ENCODE measurements at places on chromosomes 11 and 22.

GRCh38 chr11:59187035-59187434, 15.1 kb downstream of the DTX4 start:
- no peak for DNase-seq

GRCh38 chr11:72001834-72002591, 3.3 kb downstream of the IL18BP start:
- no peak for DNase-seq

GRCh38 chr11:109123816-109124787, 297.9 kb upstream of the C11orf87 start:
- DNase-seq: peak; percentile 40

DNA sequence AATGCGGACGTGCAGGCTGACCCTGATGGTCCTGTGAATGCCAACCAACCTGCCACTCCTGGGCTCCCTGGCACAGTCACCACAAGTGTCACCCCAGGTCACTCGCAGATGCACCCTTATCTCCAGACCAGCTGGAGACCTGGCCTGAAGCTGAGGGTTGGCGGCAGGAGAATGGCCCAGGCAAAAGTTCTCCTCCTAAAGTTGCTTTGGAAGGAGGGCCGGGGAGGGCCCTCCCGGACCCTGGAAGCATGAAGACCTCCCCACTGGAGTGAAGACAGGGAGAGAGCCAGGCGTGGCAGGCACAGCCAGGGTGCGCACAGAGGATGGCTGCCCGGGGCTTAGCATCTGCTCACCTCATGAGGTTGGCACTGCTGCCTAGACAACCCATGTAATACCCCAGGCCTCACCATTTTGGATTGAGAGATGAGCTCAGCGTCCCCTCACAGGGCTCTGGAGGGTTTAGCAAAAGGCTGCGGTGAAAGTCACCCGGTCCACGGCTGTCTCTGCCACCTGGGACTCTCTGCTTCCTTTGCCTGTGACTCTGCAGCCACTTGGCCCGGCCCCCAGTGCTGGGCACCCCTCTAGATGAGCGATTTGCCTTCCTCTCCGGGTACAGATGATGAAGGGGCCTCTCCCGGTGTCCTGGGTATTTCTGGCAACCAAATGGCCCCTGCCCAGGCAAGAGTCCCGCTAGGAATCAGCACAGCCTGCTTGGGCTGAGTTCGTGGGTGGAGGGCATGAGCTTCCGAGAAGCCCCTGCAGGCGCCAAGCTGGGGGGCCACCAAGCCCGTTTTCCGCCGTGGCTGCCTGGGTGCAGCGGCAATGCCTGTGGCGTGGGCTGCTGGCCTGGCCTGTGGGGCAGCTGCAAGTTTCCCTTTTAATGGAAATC, 48.3 kb upstream of the SEPTIN5 start:
- DNase-seq: no peak

- DNase-seq: no peak
These were observed 22.9 kb upstream of the FGF3 start for GRCh38 chr11:69841859-69842698.

GRCh38 chr11:79409330-79409729, 31.5 kb downstream of the TENM4 start:
- no peak for DNase-seq

DNA sequence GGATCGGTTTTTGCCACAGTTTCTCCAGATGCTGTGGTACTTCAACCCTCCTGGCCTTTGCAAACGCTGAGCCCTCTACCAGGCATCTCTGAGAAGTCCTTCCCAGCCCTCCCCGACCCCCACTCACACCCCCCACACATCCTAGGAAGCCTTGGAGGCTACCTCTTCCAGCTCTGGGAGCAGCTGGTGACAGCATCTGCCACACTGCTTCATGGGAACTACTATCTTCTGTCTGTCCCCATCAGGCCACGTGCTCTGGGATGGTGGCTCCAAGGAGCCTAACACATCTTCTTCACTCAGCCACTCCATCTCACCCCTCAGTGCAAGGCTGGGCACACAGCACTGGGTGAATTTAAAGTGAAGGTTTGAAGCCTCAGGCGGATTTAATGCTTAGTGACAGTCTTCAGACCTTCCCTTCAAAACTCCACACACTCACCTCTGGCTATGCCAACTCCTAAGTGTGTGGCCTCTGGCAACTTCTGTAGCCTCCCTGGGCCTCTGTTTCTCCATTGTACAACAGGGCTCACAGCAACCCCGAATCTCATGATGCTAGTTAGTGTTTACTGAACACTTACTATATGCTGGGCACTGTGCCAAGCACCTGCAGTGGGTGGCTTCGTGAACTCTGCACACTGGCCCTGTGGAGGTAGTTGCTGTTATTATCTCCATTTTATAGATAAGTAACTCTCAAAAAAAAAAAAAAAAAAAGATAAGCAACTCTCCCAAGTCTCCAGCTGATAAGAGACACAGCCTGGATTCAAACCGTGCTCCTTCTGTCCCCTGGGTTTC, 7.3 kb upstream of the TP53I11 start:
- DNase-seq: no peak

DNA sequence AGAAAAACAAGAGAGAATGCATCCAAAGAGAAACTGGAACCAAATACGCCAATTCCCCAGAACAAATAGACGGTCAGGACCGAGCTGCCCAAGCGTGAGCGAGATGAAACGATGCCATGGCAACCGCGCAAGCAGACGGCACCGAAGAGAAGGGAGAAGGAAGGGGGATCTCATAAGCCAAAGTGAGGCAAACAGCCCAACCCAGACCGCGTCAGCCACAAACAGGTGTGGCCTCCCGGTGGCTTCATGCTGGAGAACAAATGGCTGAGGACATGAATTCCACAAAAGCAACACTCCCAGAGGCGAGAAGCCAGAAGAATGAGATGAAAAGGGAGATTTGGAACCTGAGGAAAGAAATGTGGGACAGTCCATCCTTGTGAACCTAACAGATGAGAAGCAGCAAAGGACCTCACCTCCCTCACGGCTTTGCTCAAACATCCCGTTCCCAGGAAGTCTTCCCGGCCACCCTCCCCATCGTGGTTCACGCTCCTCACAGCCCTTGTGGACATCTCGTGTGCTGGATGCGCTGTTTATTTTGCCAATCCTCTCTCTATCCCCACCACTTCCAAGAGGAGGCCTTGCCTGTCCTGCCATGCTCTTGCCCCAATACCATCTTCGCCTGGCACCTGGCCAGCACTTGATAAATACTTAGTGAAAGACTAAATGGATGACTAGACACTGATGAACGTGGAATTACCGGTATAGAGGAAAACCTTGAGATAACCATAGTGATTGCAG, 89.1 kb upstream of the RTL6 start:
- peak; percentile 44 for DNase-seq

DNA sequence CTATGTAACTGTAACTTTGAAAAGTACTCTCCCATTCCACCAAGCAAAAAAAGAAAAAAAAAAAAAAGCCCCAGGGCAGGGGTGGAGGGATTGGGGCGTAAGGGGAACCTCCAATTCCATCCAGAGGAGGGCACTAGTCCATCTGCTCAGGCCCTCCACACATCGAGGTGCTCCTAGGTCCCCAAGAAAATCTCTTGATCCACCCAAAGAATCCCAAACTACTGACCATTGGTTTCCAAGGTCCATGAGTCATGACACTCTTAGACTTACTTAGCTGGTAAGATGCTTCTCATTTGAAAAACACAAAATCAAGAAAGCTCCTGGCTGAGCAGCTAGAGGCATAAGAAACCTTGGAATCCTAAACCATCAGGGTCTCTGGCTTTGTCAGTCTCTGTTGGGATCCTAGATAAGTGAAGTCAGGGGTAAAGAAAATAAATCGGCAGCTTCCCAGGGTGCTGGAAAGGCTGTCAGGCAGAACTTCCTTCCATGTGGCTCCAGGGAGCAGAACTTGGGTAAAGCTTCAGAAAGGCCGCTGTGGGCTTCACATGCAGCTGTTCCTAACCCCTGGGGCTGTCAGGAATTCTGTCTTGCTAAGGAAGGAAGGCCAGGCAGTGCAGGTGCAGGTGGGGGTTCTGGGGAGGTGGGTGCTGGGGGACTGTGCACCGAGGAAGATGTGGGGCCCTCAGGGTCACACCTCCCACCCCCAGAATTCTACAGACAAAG, 49.4 kb upstream of the ADA2 start:
- no peak for DNase-seq

- DNase-seq: no peak
These were observed 58.1 kb downstream of the MIAT start for GRCh38 chr22:26715392-26715936.

GRCh38 chr11:57144531-57145320, 37.0 kb upstream of the LRRC55 start:
- DNase-seq: no peak

GRCh38 chr11:12587333-12587991, 86.8 kb upstream of the TEAD1 start:
- no peak for DNase-seq

- no peak for DNase-seq
These were observed 20.7 kb upstream of the P2RY2 start for GRCh38 chr11:73197348-73197747.

GRCh38 chr11:8615291-8616032, 21.4 kb upstream of the STK33 start:
- no peak for DNase-seq

GRCh38 chr22:38246692-38247091, 26.1 kb downstream of the TMEM184B start:
- no peak for DNase-seq

- DNase-seq: no peak
These were observed at the start of the genes COMT and TXNRD2 for GRCh38 chr22:19941365-19942082. TSS of gene COMT (plus strand) at chr22:19941772. CDS start at chr22:19962527, 20,755 bp downstream. TSS of gene TXNRD2 (minus strand) at chr22:19941818. CDS start at chr22:19941803, 15 bp downstream.

DNA sequence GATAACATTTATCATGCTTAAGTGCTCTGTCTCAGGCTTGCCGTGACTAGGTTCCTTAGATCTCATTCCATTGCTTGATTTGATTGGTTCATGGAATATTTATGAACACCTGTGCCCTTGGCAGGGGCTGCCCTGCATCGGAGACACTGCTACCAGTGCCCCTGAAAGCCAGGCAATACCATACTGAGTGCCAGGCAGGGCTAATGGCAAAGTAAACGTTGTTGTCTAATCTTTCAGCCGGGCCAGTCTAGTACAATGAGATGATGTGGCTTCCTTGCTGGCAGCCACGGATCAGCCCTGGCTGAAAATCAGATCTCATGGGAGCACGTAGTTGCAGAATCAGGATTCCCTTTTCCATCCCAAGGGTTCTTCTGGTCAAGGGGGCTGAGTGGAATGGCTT, 5.0 kb upstream of the PGA3 start:
- no peak for DNase-seq

GRCh38 chr11:13902523-13902922, 60.0 kb upstream of the SPON1 start:
- DNase-seq: no peak

- DNase-seq: no peak
These were observed 35.9 kb upstream of the HORMAD2 start for GRCh38 chr22:30044369-30044768.

DNA sequence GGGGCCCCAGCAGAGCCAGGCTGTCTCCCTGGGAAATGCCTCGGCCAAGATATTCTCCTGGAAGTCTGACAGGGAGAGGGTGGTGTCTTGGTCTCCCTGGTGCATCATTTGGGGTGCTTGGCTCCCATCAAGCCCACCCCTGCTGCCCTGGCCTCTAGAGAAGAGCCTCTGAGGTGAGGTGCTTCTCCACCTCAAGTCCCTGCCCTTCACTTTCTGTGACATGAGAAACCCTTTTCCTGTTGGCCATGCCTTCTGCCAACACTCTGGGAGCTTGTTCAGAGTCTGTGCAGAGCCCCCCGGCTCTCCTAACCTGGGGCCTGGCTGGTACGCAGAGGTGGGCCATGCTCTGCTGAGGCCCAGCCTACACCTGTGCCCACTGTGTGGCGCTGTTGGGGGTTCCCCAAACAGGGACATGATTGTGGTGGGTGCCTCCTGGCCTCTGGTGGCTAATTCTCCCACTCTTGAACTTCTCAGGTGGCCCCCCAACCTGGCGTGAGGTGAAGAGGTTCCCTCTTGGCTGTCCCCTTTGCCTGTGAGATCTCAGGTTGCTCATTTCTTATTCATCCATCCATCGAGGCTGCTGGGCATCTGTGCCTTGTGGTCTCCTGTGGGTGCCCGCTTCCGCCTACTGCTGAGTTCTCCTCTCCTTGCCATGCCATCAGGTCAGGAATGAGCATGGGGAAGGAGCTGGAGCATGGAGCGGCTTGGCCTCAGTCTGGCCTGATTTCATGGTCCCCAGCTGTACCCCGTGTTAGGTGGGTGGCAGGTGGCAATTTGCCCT, 19.2 kb upstream of the DGCR8 start:
- DNase-seq: no peak

- DNase-seq: no peak
These were observed 23.3 kb upstream of the LRRC32 start for GRCh38 chr11:76693806-76694205.

- no peak for DNase-seq
These were observed 137.5 kb downstream of the LDLRAD3 start for GRCh38 chr11:36081274-36081945.

DNA sequence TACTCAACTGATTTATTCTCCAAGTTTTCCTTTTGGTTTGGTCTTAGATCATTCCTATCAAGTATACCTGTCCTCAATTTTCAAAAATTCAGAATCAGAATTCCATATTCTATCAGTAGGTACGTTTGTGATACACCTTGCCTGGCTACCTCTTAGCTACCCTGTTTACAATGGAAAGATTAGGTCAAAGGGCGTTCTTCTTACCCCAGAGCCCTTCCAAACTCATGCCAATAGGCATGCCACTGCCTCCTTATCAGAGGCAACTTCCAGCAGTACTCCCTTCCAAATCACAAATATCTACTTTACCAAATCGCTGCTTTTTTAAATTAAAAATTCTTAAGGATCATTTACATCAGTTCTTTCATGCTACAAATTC, 1.0 kb downstream of the PATL1 start:
- no peak for DNase-seq
